ENCODE measurements at places on chromosomes 5 and 9. TPM values are rescaled to one million over a fixed set of nuclear protein-coding genes. Genes with fewer than 3 reads are reported as not detected.

- H3K36me3 ChIP-seq = no peaks in the 10 kb centered on the region
- no peaks in the 10 kb centered on the region for H3K27me3 ChIP-seq
- no peak overlapping the region for H3K4me3 ChIP-seq
Observed at GRCh38 chr9:90035471-90035870, 430.7 kb downstream of the GADD45G start.

The MYMK gene
- not detected for polyA plus RNA-seq

DNA sequence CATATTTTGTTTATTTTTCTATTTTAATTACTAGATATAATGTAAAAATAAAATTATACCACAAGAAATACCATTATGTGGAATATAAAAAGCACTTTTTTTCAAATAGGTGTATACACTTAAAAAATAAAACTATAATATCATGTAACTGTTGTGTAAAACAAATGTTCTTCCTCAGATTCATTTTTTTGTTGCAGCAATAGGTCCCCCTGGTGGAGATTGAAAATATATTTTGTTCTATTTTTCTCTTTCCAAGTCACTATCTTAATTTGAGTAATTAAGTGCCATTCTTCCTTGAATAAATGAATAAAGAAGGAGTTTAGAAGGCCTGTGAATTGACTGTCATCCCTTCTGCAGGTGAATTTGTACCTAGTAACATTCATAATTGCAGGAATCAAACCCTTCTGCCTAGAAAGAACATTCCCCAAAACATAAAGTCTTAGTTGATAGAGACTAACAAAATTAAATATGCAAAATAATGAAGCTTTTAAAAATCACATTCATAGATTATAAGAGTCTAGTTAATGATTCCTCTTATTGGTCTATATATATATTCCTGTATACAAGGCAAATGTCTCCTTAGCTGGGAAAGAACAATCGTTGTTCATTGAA, 23.4 kb downstream of the CETN3 start:
- no peaks in the 10 kb centered on the region for H3K27me3 ChIP-seq
- H3K4me3 ChIP-seq = no peak overlapping the region
- H3K36me3 ChIP-seq = no peaks in the 10 kb centered on the region
- H3K27ac ChIP-seq = no peak overlapping the region

DNA sequence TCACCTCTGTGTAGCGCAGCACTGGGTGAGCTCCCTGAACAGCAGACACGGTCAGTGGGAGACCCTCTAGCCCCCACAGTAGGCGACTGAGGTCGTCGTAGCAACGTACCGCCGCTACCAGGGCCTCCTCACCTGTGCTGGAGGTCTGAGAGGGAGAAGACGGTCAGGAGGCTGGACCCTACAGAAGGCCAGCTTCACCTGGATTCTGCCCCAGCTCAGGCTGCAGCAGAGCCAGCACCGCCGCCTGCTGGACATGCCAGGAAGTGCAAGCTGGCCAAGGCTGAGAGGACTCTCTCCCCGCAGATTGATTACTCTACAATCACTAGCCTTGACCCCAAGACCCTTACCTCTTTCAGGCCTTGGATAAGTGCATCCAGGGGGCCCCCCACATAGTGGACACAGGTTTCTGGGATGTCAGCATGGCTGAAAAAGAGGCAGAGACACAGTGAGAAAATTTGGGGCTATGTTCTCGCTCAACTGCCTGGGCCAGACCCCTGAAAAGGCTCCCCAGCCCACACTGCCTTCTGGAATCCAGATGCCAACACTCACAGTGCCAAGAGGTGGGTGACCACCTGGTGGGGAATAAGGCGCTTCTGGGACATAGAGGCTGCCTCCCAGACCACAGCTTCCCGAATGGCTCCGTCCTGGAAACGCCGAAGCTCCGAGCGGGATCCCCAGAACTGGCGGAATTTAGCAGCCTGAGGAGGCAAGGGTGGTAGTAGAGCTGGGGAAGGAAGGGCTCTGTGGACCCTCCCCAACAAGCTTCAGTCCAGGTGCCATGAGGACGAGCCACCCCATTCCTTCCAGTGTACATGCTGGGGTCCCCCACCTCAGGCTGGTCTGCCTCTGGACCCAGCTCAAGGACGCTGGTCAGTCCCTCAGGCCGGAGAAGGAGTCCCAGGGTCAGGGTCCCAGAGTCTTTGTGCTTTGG, 6.9 kb downstream of the NOL6 start:
- peaks cover 46% of the 10 kb centered on the region for H3K36me3 ChIP-seq
- peak; percentile 73 for DNase-seq
- no peak overlapping the region for H3K4me3 ChIP-seq
- no peak overlapping the region for H3K27ac ChIP-seq

The CCL27 gene
- polyA plus RNA-seq = 1.3 TPM

- H3K4me1 ChIP-seq = no peaks in the 10 kb centered on the region
- no peak overlapping the region for H3K27ac ChIP-seq
- H3K27me3 ChIP-seq = no peaks in the 10 kb centered on the region
- H3K36me3 ChIP-seq = no peaks in the 10 kb centered on the region
- no peak overlapping the region for H3K4me3 ChIP-seq
Observed at GRCh38 chr9:3804103-3804502, 278.3 kb upstream of the RFX3 start.

The IL9 gene
- polyA plus RNA-seq = not detected

DNA sequence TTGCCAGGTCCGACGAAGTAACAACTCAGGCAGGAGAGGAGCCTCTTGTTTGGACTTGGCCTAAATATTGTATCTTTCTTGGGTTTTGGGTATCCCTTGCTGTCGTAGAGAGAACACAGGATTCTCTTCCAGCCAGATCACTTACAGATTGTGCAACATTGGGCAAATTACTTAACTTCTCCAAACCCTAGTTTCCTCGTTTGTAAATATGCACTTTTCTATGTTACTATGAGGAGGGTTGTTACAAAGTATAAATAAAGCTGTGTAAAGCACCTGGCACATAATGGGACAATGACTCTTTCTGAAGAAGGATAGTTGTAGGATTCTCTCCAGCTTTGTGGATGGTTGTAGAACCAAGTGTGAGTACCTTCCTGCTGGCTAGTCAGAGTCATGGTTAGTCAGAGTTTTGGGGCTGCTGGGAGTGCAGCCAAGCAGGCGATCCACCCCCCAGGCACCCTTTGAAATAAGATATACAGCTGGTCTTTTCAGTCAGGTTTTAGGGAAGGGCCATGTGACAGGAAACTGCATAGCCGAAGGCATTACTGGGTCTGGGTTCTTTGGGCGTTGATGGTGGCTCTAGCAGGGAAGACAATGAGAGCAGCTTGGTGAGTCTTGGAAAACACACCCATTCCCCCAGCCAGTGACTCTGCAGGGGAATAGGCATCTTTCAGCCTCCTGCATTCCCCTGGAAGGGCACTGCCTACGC, 49.9 kb upstream of the GDNF start:
- no peak overlapping the region for H3K27ac ChIP-seq
- DNase-seq = peak; percentile 23
- H3K4me3 ChIP-seq = no peak overlapping the region
- no peaks in the 10 kb centered on the region for H3K4me1 ChIP-seq

DNA sequence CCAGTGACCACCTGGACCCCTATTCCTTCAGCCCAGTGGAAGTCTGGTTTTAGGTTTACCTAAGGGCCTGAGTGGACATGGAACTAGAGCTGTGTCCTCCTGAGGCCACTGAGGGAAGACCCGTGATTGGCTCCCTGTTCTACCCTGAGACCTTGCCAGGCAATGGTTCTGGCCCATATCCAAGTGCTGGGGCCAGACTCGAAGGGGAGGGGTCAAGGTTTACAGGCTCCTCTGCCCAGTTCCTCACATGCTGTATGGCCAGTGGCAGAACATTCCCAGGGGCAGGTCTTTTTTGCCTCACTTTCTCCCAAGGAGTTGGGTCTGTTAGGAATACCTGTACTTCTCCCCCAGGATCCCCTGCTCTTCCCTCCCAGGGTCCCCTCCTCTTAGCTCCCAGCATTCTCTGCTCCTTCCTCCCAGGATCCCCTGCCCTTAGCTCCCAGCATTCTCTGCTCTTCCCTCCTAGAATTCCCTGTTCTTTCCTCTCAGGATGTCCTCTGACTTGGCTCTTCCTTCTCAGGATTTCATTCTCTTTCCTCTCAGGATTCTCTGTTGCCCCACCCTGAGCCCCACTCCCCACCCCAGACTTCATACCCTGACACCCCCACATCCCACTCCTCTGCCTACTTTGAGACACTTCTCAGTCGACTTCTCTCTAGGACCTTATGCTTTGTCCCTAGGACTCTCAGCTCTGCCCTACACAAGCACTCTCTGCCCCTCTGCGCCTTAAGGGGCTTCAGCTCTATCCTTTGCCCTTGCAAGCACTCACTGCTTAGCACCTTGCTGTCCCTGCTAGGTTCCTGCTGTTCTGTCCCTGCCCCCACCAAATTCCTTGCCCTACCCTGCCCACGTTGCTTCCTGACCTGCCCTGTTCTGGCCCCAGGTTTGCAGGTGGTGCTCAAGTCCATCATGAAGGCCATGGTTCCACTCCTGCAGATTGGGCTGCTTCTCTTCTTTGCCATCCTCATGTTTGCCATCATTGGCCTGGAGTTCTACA, 36.5 kb downstream of the CACNA1B start:
- peaks cover 5% of the 10 kb centered on the region for H3K4me1 ChIP-seq
- no peaks in the 10 kb centered on the region for H3K36me3 ChIP-seq
- H3K27ac ChIP-seq = no peak overlapping the region
- DNase-seq = no peak
- no peak overlapping the region for H3K4me3 ChIP-seq
- H3K27me3 ChIP-seq = no peaks in the 10 kb centered on the region

DNA sequence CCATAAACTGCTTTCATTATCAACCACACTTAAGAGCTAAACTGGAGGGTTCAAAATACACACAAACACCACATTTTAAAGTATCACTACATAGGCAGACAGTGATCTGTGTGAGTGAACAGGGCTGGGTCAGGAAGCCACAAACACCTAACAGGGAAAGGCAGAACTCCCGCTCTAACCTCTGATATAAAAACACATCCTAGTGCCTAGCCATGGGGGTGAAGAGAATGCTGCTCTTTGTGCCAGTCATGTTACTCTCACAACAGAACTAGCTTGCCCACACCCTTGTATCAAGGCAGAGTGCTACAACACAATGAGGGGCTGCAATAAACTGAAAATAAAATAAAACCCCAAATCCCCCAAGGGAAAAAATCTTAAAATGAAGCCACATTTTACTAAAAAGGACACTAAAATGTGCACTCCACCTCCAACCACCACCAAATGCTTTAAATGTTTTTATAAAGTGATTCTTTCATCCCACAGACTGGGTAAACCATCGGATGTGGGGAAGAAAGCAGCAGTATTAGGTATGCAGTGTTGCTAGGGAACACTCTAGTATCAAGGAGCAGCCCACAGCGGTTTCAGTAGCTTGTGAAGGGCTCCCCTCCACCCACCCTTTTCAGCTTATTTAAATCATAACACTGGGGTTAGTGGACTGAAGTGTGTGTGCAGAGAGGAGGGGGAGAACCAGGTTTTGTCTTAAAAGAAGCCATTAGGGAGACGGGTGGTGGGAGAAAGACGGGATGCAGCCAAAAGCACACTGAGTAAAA, 64.5 kb downstream of the TMEM161B start:
- no peak overlapping the region for H3K27ac ChIP-seq
- H3K27me3 ChIP-seq = no peaks in the 10 kb centered on the region
- H3K4me3 ChIP-seq = no peak overlapping the region
- DNase-seq = no peak
- H3K4me1 ChIP-seq = no peaks in the 10 kb centered on the region

DNA sequence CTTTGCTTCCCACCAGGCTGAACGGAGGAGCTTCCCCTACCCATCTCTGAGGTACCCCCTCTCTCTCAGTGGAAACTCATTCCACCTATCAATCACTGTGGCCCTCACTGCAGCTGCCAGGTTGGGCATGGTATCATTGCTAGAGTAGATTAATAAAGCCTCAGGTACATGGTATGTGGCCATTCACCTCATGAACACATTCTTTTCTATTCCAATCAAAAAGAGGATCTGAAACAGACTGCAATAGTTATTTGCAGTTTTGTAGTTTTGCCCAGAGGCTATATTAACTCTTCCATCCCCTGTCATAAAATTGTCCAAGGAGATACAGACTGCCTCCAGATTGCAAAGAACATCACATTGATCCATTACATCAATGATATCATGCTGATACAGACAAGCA, 85.8 kb upstream of the MVB12B start:
- DNase-seq = no peak
- H3K4me3 ChIP-seq = no peak overlapping the region
- H3K4me1 ChIP-seq = no peaks in the 10 kb centered on the region
- H3K36me3 ChIP-seq = no peaks in the 10 kb centered on the region

GRCh38 chr5:139667001-139667729, 19.0 kb downstream of the CXXC5 start:
- H3K4me1 ChIP-seq = peaks cover 47% of the 10 kb centered on the region
- peak overlapping the region; percentile 92 for H3K27ac ChIP-seq
- no peaks in the 10 kb centered on the region for H3K36me3 ChIP-seq

The TSLP gene
- 1.4 TPM for polyA plus RNA-seq

The F2RL1 gene
- polyA plus RNA-seq = not detected

DNA sequence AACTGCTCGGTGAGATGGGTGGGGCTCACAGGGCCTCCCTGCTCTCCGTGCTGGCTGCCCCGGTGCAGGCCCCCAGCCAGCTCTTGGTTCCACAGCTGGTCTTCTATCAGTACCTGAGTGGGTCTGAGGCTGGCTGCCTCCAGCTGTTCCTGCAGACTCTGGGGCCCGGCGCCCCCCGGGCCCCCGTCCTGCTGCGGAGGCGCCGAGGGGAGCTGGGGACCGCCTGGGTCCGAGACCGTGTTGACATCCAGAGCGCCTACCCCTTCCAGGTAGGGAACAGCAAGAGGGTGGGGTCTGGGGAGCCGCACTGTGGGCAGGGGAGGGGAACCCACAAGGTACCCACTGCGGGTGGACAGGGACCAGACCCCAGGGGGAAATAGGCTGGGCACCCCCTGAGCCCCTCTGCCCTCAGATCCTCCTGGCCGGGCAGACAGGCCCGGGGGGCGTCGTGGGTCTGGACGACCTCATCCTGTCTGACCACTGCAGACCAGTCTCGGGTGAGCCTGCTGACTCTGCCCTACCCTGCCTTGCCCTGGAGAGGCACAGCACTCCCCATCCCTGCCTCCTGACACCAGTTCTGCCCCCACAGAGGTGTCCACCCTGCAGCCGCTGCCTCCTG, 2.8 kb downstream of the MAMDC4 start:
- no peaks in the 10 kb centered on the region for H3K27me3 ChIP-seq
- no peak overlapping the region for H3K27ac ChIP-seq
- no peak for DNase-seq
- peaks cover 5% of the 10 kb centered on the region for H3K4me1 ChIP-seq
- H3K4me3 ChIP-seq = no peak overlapping the region

The ADAMTS13 gene
- polyA plus RNA-seq = 11.2 TPM

DNA sequence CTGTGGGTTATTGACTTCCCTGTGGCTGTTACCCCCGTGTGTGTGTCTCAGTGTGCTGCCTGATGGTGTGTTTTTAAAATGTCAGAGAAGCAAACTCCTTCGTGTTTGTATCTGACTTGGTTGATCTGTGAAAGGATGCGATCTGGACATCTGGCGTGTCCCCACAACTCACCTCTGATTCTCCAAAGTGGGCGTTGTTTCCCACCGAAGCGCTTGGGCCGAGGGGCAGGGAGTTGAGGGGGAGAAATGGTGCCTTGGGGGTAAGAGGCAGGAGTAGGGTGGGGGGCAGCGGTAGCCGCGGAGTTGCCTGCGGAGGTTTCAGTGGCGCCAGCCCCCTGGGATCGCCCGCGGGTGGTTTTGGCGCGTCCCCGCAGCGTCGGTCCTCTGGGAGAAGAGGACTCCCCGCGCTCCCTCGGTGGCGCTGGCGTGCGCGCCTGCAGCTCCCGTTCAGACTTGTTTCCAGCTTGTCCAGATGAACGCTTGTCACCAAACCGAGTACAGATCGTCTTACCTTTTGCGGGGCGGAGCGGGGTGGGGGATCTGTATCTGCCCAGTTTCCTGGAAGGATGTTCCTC, 1.1 kb downstream of the MAST4 start:
- H3K27ac ChIP-seq = no peak overlapping the region
- no peaks in the 10 kb centered on the region for H3K36me3 ChIP-seq
- peaks cover 51% of the 10 kb centered on the region for H3K27me3 ChIP-seq
- peak overlapping the region; percentile 59 for H3K4me3 ChIP-seq
- DNase-seq = peak; percentile 64

Data from cardiac muscle cell (in vitro differentiated cells and primary cell).